ENCODE measurements at places on chromosomes 7 and 10.
A peak's percentile ranks its signal among the peaks of the same experiment; 100 is the strongest.

DNA sequence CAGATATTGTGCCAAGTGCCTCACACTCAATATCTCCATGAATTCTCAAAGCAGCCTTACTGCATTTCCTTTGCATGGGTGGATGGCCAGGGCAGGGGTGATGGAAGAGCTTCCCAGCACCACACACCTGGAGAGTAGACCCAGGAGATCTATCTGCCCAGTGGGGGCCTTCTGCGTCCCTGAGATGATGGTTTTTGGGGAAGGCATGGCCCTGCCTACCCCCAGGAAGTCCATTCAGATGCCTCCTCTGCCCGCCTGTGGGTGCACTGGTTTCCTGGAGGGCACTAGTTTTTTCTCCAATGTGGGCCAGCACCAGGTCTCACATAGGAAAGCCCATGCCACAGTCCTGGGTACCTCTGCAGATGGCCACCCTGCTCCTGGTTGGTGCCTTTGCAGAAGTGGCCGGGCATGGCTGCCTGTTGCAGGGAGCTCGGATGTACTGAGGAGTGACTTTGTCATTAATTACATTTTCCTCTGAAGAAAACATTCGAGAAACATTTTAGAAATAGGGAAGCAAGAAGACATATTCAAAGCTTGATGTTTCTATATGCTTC is 28.2 kb upstream of the ZNF488 start:
- DNase-seq: no peak

GRCh38 chr10:14859775-14860174 is 18.9 kb upstream of the SUV39H2 start:
- no peak for DNase-seq

DNA sequence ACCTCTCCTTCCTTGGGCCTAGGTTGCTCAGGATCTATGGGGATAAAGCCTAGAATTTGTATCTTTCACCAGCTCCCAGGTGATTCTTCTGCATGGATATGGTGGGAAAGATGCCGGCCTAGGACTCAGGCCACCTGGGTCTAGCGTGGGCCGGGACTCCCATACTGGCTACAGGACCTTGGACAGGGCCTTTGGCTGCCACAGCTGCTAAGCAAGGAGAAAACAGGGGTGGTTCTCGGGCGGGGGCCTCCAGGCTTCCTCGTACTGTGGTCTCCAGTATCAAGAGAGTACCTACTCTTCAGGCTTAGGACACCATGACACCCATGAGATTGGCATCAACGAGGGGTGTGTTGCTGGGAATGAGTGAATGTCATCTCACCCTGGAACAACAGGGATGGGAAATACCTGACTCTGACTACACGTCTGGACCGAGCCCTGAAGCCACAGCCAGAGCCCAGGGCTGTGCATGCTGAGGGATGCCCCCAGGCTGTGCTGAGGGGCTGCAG is 120.3 kb upstream of the ADAM12 start:
- DNase-seq: no peak

GRCh38 chr7:151057506-151057988 is at the start of gene CDK5:
Gene CDK5, minus strand, starts transcription at chr7:151057897. Its CDS starts 49 bp downstream, at chr7:151057848.
- peak; percentile 35 for DNase-seq

DNA sequence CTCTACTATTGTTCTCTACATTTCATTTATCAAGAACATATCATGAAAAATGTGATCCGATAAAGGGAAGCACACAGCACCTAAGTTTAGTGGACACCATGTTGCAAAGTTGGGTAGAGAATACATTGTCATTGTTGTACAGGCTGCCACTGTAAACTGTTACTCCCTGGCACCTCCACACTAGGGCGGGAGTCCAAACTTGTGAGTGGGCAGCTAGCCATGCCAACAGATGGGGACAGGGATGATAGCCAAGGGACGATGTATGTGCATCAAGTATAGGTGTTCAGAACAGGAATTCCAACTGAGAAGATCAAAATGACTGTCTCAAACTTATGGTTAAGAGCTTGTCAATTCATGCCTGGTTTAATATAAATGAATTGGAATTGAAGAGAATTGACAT is 31.1 kb upstream of the COMMD3 start:
- DNase-seq: no peak

- DNase-seq: no peak
Measured at GRCh38 chr10:70782746-70783680, 2.2 kb downstream of the TBATA start.
